A549 treated with AZD2906 at 1 μM for 4 hours (cell line): ENCODE measurements at places on chromosomes 2 and 18. TPM values are rescaled to one million over a fixed set of nuclear protein-coding genes. Genes with fewer than 3 reads are reported as not detected.

The ALPG gene
- 0.33 to 0.55 TPM (median 0.50 TPM) in 5 replicates for total RNA-seq

The KIF1A gene
- total RNA-seq: 0.51 to 0.84 TPM (median 0.65 TPM) in 5 replicates

The TEX44 gene
- not detected in 5 replicates for total RNA-seq

The RGPD3 gene
- total RNA-seq: 0.07 to 0.18 TPM (median 0.16 TPM) in 5 replicates

The GPR45 gene
- total RNA-seq: 0.06 TPM in 1 of 5 replicates, not detected in the others
